Coronary artery (tissue), 2 donors: ENCODE measurements at places on chromosomes 4 and X.

GRCh38 chr4:140717313-140717712 is 38.9 kb downstream of the TBC1D9 start:
- DNase-seq = no peak

- no peak for DNase-seq
Measured at GRCh38 chr4:117324851-117325491, 239.6 kb upstream of the TRAM1L1 start.

- DNase-seq = no peak
Measured at GRCh38 chrX:50698944-50699343, 115.0 kb downstream of the SHROOM4 start.

DNA sequence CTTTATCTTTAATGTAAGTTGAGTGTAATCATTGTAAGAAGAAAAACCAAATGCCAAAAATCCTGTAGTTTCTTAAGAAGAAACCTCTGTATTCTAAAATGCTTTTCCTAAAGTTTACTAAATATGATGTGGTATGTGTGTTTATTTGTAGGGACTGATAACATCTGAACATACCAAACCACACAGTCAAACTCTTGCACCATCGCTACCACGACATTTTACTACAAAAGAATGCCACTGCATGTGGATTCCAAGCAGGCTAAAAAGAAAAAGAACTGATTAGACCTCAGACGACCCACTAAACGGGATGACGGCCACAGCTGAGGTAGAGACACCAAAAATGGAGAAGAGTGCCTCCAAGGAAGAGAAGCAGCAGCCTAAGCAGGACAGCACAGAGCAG is 46.1 kb downstream of the LAS1L start:
- no peak for DNase-seq

DNA sequence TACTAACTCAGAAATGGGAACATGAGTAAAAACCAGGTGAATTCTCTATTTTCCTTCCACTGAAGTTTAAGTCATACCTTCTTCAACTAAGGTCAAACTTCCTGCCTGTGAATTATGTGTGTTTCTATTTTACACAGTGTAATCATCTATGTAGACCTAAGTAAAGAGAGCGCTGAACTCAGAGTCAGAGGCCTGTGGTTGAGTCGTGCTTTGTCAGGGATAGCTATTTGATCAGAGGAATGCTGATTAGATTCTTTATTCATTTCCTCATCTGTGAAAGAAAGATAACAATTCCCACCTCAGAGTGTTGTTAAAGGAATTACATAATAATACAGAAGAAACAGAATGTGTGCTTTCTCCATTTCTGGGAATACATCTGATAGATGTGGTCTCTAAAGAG is 654.1 kb downstream of the STIM2 start:
- DNase-seq = no peak

- no peak for DNase-seq
Measured at GRCh38 chr4:182382941-182383340, 139.7 kb downstream of the TENM3 start.

DNA sequence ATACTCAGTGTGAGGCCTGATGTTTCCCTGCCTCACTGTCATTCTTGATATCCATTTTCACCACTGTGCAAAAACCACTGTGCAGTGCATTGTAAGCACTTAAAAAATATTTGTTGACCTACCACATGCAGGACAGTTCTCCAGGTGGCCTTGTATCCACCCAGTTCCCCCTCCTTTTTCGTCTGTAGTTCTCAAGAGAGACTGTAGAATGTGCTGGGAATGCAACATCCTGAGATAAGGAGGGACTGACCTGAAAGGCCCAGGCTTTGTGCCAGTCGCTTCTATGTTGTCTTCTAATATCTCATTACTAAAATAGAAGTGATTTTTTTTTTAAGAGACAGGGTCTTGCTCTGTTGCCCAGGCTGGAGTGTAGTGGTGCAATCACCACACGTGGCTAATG is 21.7 kb upstream of the PAQR3 start:
- DNase-seq = no peak

DNA sequence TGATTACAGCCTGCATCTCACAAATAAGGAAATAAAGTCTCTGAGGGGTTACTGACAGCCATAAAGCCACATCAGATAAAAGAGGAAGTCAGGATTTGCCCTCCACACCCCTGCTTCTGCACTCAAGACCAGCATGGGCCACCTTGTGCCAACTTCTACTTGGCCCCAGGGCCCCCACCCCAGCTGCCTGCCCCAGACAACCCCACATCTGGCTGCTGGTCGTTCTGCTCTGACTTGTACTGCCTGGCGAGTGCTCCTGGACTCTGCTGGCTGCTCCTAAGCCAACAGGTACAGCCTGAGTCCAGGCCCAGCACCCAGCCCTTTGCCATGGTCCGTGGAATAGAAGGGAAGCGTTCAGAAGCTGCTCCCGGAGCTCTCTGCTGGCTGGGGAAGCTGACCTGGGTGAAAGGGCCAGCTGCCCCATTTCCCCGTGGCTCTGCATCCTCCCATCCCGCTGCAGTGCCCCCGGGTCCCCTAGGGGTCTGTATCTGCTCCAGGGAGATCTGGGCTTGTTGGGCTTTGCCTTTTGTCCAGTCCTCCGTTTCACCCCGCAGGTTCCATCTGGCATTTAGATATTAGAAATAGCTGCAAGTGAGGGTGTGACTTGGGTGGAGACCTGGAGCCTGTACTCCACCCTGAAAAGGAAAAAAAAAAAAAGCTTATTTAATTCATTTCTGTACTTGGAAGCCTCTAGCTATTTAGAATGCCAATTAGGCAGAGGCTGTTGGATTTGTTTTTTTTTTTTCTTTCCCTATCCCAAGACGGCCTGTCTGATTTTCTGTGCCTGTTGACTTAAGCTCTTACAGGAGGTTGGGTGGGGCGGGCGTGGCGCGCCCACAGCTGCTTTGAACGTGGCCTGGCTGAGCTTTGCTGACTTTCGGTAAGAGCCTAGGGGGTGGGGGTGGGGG is 194.7 kb downstream of the PTTG2 start:
- no peak for DNase-seq

DNA sequence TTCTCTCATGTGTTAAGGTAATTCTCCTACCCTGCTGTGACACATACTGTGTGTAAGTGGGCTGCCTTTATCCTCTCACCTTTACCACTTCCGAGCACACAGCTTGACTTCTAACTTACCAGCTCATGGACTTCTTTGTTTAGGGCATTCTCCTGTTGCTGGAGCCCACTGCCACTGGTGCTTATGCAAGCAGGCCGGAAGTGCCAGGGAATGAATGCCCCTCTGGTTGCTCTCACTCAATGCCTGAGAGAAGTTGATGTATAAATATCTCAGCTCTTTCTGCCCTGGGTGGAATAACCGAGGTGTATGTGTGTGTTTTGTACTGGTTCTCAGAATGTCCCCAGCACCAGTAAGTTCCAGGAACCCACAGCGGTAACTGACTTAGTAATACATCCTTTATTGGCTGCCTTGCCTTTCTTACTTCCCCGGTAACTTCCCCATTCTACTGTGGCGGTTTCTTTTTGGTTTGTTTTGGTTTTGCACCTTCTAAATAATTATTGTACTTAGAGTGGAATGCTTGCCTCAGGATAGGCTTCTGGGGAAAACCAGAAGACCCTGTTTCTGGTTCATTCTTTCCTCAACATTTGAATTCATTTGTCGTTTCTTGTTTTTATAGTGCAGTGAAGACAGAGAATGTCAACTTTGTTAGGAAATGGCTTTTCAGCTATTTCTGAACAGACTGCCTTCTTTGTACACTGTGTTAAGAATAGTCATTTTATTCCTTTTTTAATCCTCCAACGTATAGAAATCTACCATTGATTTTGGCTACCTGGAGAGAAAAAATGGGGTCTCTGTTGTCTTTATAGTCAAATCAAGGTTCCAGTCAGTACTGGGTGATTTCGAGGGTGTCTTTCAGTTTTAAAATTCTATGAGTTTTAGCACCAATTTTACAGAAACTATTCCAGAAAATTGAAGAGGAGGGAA is 45.4 kb downstream of the CXorf58 start:
- DNase-seq = no peak

- no peak for DNase-seq
Measured at GRCh38 chr4:8736090-8736825, 135.4 kb downstream of the HMX1 start.

DNA sequence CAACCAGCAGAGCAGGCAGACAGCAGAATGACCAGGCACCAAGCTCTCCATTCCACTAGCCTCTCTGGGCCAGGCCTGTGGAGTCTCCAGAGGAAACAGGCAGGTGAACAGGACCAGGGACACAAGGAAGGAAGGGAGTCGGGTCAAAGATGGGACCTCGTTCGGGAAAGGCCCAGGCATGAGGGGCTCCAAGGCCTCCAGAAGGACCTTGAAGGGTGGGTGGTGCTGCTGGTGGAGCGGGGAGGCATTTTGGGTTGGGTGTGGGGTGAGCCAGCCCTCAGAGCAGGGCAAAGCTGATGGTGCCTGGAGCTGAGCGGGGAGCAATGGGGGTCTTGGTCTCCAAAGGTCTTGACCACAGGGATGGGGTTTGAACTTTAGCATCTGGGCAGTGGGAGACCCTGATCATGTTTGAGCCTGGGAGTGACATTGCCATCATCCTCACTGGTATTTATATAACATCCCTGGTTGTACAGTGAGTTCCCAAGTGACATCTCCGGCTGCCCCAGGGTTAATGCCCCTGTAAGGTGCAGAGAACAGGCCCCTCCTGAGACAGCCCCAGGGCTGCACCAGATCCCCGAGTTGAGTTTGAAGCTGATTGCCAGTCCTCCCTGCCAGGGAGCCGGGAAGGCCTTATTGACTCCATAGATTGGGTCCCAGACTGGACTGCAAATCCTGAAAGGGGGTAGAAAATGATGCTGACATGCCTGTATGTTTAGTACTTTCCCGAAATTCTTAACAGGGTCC is 52.7 kb downstream of the PSAPL1 start:
- peak; percentile 33 for DNase-seq

GRCh38 chr4:183284965-183285364 is 35.1 kb downstream of the CLDN22 start:
- DNase-seq = no peak

DNA sequence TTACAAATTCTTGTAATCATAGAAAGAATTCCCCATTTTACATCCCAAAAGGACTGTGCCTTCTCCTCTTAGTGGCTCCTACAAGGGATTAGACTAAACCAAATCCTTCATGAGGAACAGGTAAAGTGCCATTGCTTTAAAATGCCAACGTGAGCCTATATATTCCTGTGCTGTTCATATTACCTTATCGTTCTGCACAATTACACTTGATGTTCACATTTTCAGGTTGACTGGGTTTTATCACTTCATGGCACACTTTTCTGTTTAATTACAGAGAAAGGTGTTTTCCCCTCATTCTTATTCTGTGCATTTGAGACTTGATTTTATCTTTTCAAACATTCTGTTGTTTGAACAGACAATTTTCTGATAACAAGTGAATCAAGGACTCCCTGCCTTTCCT is 645.6 kb upstream of the FTHL17 start:
- DNase-seq = no peak

GRCh38 chrX:154596290-154596929 is 11.5 kb downstream of the CTAG1A start:
- peak; percentile 19 for DNase-seq

DNA sequence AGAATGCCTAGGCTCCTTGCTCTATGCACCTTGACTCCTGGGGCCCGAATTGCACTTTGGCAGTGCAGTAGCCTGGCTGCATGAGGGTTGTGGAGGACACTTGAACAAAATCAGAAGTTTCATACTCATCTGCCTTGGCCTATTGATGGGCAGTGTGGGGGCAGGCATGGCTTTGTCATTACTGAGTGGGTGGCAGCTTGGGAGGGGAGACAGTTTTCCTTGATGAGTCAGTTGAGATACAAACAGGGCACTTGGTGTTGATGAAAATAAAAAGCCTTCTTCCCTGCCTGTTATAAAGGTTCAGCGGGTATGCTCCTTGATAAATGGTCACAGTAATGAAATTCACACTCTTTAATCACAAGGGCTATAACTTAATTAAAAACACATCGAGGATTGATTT is 126.8 kb upstream of the MAMLD1 start:
- DNase-seq = peak; percentile 41

- DNase-seq = no peak
Measured at GRCh38 chr4:13238936-13239335, 245.2 kb downstream of the RAB28 start.
